ENCODE measurements at places on chromosomes 6 and 20. TPM values are rescaled to one million over a fixed set of nuclear protein-coding genes. Genes with fewer than 3 reads are reported as not detected.
A peak's percentile ranks its signal among the peaks of the same experiment; 100 is the strongest.

DNA sequence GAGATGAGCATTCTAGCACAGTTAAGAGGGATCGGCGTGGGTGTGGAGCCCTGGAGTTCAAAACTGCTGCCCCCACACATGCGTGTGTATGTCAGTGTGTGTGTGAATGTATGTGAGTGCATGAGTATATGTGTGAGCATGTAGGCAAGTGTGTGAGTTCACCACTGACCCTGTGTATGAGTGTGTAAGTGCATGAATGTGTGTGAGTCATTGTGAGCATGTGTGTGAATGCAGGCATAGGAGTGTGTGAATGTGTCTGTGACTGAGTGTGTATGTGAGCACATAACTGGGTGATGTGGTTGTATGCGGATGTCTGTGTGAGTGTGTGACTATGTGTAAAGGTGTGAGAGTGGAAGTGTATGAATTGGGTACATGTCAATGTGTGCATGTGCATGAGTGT, 69.6 kb upstream of the CCDC167 start:
- no peaks in the 10 kb centered on the region for H3K4me1 ChIP-seq
- H3K4me3 ChIP-seq = no peak overlapping the region
- H3K27ac ChIP-seq = no peak overlapping the region
- DNase-seq = no peak
- no peaks in the 10 kb centered on the region for H3K36me3 ChIP-seq
- H3K27me3 ChIP-seq = no peaks in the 10 kb centered on the region

DNA sequence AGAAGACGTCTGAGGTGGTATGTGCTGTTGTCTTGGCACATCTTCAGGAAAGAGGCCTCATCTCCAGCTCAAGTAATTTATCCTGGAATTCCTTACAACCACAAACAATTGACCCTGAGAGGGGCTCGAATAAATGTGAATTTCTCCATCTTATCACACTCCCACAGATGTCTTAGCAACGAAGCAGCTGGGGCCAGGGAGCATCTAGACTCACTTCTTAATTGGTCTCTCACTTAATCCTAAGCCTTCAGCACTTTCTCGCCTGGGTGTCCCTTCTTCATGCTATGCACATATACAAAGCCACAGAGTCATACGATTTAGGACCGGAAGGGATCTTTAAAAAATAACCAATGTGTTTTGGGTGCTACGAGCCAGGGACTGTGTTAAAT, 27.1 kb downstream of the PCK1 start:
- no peak overlapping the region for H3K27ac ChIP-seq
- no peaks in the 10 kb centered on the region for H3K4me1 ChIP-seq
- no peak for DNase-seq
- no peaks in the 10 kb centered on the region for H3K27me3 ChIP-seq
- H3K4me3 ChIP-seq = no peak overlapping the region

DNA sequence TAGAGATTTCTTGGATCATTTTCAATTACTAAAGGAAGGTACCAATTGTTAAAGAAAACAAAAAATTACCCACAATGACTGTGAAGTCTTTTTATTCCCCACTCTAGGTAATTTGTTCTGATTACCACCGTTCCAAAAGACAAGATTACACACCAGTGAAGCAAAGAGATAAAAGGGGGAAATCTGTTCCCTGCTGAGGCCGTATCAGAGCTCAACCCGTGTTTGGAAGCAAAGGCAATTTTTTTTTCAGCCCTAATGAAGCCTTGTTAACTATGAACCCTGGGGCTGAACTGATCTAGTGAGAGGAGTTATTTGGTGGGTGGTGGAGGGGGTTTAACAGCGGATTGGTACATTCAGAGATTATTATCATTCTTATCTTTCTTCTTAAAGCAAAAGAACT, 128.5 kb downstream of the ALDH8A1 start:
- H3K4me1 ChIP-seq = peaks cover 4% of the 10 kb centered on the region
- H3K4me3 ChIP-seq = no peak overlapping the region
- DNase-seq = no peak
- H3K36me3 ChIP-seq = no peaks in the 10 kb centered on the region

GRCh38 chr6:158150701-158151100, 17.4 kb downstream of the SERAC1 start:
- no peak for DNase-seq
- no peaks in the 10 kb centered on the region for H3K27me3 ChIP-seq
- no peaks in the 10 kb centered on the region for H3K4me1 ChIP-seq

DNA sequence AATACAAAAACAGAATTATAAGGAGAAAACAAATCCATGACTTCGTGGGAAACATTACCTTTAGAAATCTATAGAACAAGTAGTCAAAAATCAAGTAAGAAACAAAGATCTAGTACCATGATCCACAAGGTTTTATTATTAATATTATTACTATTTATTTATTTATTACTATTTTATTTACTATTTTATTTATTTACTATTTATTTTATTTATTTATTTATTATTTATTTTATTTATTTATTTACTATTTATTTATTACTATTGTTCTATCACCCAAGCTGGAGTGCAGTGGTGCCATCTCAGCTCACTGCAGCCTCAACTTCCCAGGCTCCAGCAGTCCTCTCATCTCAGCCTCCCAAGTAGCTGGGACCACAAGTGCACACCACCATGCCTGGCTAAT, 13.5 kb upstream of the ELMO2 start:
- no peak overlapping the region for H3K27ac ChIP-seq
- no peak for DNase-seq
- no peaks in the 10 kb centered on the region for H3K4me1 ChIP-seq
- H3K36me3 ChIP-seq = no peaks in the 10 kb centered on the region
- no peak overlapping the region for H3K4me3 ChIP-seq
- no peaks in the 10 kb centered on the region for H3K27me3 ChIP-seq

DNA sequence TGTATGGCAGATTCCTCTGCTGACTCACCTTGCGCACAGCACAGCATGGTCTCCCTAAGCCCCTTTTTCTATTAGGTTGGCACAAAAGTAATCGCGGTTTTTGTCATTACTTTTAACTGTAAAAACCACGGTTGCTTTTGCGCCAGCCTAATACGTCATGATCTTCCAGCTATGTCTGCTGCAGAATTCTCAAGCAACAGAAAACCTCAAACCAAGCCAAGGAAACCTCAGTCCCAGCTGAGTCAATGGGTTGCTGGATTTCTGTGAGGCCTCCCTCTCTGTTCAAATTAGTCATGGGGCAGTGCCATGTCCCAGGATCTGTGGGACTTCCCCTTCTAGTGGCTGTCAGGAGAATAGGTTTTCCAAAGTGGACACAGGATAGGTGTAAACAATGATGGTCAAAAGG, 15.7 kb upstream of the ENPP1 start:
- H3K4me3 ChIP-seq = no peak overlapping the region
- no peaks in the 10 kb centered on the region for H3K36me3 ChIP-seq
- H3K27me3 ChIP-seq = no peaks in the 10 kb centered on the region
- H3K4me1 ChIP-seq = no peaks in the 10 kb centered on the region
- no peak for DNase-seq
- H3K27ac ChIP-seq = no peak overlapping the region

DNA sequence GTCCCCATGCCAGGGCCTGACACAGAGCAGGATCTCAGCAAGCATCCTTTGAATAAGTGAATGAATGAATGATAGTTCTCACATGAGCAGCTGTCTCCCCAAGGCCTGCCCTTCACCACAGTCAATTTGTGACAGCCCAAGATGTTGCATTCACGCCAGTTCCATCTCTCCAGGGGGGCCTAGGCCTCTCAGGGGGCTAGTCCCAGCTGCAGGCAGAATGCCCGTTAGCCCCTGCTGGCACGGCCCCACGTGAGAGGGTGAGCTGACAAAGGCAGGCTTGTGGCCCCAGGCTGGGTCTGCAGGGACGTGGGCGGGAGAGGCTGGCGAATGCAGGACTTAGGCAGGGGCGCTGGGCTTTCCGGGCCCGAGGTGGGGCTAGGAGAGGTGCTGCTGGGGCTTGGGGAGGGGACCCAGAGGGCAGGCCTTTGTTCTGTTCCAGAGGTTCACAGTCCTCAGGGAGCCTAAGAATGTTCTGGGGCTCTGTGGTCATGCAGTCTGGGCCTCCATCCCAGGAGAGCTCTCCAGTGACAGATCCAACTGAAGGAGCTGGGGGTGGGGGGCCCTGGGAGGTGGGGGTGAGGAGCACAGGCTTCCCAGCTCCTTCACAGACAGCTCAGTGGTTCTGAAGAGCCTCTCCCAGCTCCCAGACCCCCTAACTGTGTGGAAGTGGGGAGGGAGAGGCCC, 30.5 kb upstream of the TLDC2 start:
- no peaks in the 10 kb centered on the region for H3K4me1 ChIP-seq
- no peaks in the 10 kb centered on the region for H3K36me3 ChIP-seq
- H3K27me3 ChIP-seq = no peaks in the 10 kb centered on the region

DNA sequence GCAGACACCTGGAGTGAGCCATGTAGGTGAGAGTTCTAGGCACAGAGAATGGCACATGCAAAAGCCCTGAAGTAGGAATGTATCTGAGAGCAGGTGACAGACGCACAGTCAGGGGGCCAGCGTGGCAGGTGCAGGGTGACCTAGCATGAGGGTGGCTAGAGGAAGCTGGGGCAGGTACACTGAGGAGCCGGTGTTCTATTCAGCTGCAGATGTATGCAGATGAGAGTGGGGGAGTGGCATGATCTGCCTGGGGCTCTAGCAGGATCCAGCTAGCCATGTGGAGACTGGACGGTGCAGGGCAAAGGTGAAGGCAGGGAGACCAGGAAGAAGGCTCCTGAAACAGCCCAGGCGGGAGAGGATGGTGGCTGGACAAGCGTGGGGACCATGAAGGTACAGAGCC, 10.7 kb downstream of the PEDS1 start:
- DNase-seq = no peak
- no peak overlapping the region for H3K4me3 ChIP-seq
- H3K27ac ChIP-seq = no peak overlapping the region

GRCh38 chr20:64083378-64083803, 807 bp downstream of the LKAAEAR1 start:
- peak overlapping the region; percentile 48 for H3K4me3 ChIP-seq
- no peak for DNase-seq
- H3K36me3 ChIP-seq = no peaks in the 10 kb centered on the region
- H3K4me1 ChIP-seq = peaks cover 6% of the 10 kb centered on the region

DNA sequence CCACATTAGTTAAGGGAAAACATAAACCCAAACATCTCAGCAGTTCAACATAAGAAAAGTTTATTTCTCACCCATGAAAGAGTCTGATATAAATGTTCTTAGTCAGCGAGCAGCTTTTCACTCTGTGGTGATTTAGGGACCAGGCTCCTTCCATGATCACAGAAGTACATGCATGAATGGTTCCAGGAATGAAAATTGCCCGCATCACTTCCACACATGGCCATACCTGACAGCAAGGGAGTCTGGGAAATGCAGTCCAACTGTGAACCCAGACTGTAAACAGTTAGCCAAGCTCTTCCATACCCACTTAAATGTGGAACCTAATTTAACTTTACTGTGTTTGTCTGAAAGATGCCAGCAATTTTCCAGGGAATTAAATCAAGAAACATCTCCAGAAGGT, 353.9 kb downstream of the HACE1 start:
- no peak for DNase-seq
- H3K27ac ChIP-seq = no peak overlapping the region
- H3K4me3 ChIP-seq = no peak overlapping the region
- no peaks in the 10 kb centered on the region for H3K4me1 ChIP-seq
- H3K27me3 ChIP-seq = no peaks in the 10 kb centered on the region

The FAM162B gene
- 0.95 TPM for polyA plus RNA-seq

The OR5V1 gene
- polyA plus RNA-seq = not detected

The GRIK2 gene
- 0.61 TPM for polyA plus RNA-seq

The TCF21 gene
- polyA plus RNA-seq = 0.77 TPM

The PHACTR1 gene
- 1.4 TPM for polyA plus RNA-seq

The CAP2 gene
- 3.9 TPM for polyA plus RNA-seq

The DLL1 gene
- polyA plus RNA-seq = 16.4 TPM

The C6orf58 gene
- 0.45 TPM for polyA plus RNA-seq

All from pancreas (tissue), 10 donors.